ENCODE measurements at places on chromosomes 3 and 15. TPM values are rescaled to one million over a fixed set of nuclear protein-coding genes. Genes with fewer than 3 reads are reported as not detected.

GRCh38 chr3:177426878-177427495, 229.7 kb upstream of the TBL1XR1 start:
- no peak for DNase-seq
- no peaks in the 10 kb centered on the region for H3K27me3 ChIP-seq
- H3K36me3 ChIP-seq = no peaks in the 10 kb centered on the region
- no peak overlapping the region for H3K4me3 ChIP-seq
- no peak overlapping the region for H3K27ac ChIP-seq

DNA sequence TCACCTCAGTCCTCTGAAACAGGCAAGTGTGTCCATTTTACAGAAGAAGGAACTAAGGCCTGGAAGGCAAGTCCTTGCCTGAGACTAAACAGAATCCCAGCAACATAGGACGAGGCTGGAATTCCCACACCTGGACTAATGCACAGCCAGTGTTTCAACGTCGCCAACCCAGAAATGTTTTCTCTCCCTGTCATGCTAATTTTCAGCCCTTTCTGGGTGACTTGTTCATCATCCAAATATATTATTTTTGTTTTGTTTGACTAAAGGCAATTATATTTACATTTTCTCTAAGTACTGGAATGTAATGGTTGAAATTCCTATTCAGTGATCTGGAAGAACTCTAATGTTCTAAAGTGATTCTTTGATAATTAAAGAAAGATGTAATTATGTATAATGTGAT, 51.8 kb downstream of the BTD start:
- H3K4me3 ChIP-seq = no peak overlapping the region
- DNase-seq = no peak
- no peaks in the 10 kb centered on the region for H3K36me3 ChIP-seq
- H3K4me1 ChIP-seq = peaks cover 3% of the 10 kb centered on the region
- no peaks in the 10 kb centered on the region for H3K27me3 ChIP-seq

CGNL1 gene
- polyA plus RNA-seq = 5.5 TPM

DNA sequence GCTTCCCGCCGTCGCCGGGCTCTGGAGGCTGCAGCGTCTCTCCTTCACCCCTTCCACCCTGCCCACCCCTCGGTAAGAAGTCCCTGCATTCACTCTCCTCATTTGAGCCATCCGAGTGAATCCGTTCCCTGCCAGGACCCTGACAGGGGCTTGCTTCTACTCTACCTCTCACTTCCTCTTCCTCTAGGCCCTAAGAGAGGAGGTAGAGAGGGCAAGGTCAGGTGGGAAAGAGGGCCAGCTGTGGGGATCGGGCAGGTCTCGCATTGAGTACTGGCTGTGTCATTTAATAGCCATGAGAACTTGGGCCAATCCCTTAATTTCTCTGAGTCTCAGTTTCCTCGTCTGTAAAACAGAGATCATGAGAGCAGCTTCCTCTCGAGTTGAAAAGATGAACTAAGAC, 283.6 kb downstream of the UACA start:
- H3K4me3 ChIP-seq = no peak overlapping the region
- H3K27me3 ChIP-seq = no peaks in the 10 kb centered on the region
- no peak for DNase-seq
- H3K36me3 ChIP-seq = no peaks in the 10 kb centered on the region

GCSAM gene
- 0.26 TPM for polyA plus RNA-seq

GRCh38 chr3:128572644-128573105, 77.9 kb downstream of the RPN1 start:
- H3K4me1 ChIP-seq = no peaks in the 10 kb centered on the region
- no peaks in the 10 kb centered on the region for H3K36me3 ChIP-seq
- no peak overlapping the region for H3K4me3 ChIP-seq
- no peak overlapping the region for H3K27ac ChIP-seq
- peaks cover 9% of the 10 kb centered on the region for H3K27me3 ChIP-seq

- no peaks in the 10 kb centered on the region for H3K36me3 ChIP-seq
- H3K4me1 ChIP-seq = no peaks in the 10 kb centered on the region
- DNase-seq = no peak
- H3K4me3 ChIP-seq = no peak overlapping the region
- no peaks in the 10 kb centered on the region for H3K27me3 ChIP-seq
- no peak overlapping the region for H3K27ac ChIP-seq
Measured at GRCh38 chr15:101660005-101660404, 7.8 kb upstream of the TM2D3 start.
